Stimulated activated CD4-positive, alpha-beta T cell treated with anti-CD3 and anti-CD28 coated beads, Interleukin-4, amount 100 ng/mL, for 1 hour (primary cell): ENCODE measurements at places on chromosomes 1 and 21.

- DNase-seq, result no peak
Measured at GRCh38 chr1:220483700-220484099, 44.2 kb upstream of the MARK1 start.

GRCh38 chr1:231216498-231216897, 24.5 kb upstream of the GNPAT start:
- DNase-seq, result no peak

DNA sequence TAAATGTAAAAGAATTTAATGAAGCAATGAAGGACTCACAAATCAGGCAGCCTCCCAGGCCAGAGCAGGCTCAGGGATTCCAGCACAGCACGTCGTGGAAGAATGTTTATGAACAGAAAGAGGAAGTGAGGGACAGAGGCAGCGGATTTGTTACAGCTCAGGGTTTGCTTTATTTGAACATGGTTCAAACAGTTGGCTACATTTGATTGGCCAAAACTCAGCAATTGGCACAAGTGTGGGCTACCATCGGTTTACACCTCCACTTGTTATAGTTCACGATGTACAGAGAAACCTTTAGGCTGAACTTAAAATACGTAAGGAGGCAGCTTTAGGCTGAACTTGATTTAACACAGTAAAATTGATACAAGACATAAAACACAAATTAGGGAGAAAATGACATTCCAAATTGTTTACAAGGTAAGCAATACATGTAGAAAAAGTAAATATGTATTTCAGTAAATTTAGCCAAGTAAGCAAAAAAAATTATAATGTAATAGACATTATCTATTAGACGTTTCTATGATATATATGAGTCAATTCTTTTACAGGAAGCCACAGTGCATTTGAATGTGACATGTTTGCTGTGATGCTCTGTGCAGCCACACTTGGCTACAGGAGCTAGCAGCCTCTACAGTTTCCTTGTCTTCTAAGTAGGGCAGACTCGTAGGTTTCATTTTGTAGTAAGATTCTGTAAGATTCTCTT, 126.5 kb downstream of the ADSS2 start:
- DNase-seq, result no peak

- DNase-seq, result no peak
Measured at GRCh38 chr1:119204197-119204960, 63.9 kb upstream of the WARS2 start.

DNA sequence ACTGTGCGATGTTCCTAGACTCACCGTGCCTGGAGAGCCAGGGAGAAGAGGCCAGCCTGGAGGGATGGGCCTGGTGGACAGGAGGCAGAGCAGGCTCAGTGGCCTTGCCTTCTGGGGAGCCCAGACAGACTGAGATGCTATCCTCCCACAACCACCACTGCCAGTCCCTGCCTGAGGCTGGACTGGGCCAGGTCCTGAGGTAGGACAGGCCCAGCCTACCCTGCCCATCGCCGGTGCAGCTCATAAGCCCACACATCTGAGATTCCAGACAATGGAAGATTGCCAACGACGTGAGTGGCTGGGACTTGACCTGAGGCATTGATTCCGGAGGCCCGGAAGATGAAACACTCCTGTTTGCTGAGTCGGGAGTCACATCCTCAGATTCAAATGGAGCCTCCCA, 5.8 kb downstream of the CLEC20A start:
- DNase-seq, result no peak

DNA sequence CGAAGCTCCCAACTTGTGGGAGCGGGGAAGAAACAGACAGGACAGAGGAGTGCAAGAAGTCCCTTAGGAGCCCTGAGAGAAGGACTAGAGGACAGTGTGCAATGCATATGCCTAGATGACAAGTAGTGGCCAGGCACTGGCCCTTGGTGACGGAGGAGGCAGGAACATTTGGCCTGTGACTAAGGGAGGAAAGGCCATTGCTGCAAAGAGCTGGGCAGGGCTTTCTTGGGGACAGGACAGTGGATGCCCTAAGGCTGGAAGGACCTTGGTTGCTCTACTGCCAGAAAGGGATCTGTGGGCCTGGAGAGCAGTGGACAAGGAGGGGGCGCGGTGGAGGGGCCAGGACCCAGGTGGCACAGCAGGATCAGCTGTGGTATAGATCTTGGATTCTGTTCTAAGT, 481.3 kb downstream of the CAMTA1 start:
- no peak for DNase-seq
